PC-3 (cell line): ENCODE measurements at places on chromosomes 2 and 18.
A peak's percentile ranks its signal among the peaks of the same experiment; 100 is the strongest.

DNA sequence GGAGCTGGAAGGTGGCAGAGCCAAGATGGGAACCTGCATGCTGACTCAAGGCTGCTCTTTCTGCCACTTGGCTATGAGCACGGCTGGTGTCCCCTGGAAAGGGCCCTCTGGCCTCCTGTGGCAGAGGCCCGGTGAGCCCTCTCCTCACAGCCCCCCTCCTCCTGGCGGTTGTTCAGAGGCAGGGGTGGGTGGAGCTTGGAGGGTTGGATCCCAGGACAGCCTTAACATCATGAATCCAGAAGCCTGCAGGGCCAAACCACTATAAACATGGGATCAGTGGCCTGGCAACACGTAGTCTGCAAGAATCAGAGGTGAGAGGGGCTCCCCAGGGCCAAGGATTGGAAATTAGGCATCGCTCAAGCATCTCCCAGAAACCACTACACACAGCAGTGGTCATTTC, 48.5 kb upstream of the LOXHD1 start:
- no peak for DNase-seq

DNA sequence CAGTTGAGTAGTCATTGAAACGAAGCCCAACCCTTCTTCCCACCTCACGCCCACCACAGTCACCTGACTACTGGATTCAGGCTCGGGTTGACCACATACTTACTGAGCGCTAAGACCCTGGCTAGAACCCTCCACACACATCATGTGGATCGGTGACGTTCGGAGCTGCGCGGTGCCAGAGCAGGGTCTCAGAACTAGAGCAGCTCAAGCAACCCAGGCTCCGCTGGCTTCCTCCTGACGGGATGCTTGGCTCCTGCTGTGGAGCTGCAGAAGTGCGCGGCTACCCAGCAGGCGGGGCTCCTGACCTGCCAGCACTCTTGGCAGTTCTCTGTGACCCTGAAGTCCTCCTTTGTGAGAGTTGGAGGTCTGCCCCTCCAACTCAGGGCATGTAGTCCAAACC, 90.6 kb upstream of the MBOAT2 start:
- no peak for DNase-seq

DNA sequence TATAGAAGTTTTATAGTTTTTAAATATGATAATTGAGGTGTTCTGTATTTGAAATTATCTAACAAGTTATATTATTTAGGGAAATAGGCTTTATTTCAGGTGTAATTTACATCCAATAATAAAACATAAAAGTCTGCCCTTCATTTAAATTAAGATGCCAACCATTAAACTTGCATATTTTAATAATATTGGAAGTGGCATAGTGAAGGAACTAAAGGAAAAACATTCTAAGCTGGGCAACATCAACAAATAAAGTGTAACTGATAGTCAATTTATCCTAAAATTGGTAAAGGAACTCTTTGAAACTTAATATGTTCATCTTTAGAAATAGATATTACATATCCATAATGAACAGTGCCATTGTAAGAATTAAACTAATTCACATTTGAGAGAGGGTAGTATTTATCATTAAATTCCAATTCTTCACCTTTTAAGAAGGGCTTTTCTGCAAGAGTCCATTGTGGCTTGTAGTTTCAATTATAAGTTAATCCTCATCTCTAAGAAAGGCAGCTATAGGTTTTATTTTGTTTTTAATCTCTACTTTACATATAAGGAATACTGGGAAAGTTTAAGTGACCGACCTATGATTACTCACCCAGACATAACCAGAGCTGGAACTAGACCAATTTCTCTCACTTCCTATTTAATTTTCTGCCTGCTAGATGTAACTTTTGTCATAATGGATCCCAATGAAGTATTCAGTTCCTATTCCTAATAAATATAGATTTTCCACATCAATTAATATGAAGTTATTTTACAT, 401.6 kb downstream of the XIRP2 start:
- peak; percentile 57 for DNase-seq

DNA sequence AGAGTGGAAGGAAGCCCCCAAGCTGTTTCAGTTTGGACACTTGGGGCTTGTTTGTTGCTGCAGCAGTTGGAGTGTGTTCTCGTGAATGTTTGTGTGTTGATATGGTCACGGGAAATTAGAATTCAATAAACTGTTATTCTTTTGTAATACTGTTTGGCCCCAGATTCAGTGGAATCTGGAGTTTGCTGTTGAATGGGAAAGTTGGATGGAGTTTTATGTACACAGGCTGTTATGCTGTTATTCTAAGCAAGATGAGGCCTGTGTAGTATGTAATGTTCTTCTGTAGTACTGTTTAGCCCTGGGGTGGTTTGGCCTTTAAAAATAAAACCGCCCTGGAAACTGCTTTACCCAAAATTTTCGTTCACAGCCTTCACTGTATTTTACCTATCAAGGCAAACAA, 810.4 kb upstream of the HS6ST1 start:
- DNase-seq, result no peak

DNA sequence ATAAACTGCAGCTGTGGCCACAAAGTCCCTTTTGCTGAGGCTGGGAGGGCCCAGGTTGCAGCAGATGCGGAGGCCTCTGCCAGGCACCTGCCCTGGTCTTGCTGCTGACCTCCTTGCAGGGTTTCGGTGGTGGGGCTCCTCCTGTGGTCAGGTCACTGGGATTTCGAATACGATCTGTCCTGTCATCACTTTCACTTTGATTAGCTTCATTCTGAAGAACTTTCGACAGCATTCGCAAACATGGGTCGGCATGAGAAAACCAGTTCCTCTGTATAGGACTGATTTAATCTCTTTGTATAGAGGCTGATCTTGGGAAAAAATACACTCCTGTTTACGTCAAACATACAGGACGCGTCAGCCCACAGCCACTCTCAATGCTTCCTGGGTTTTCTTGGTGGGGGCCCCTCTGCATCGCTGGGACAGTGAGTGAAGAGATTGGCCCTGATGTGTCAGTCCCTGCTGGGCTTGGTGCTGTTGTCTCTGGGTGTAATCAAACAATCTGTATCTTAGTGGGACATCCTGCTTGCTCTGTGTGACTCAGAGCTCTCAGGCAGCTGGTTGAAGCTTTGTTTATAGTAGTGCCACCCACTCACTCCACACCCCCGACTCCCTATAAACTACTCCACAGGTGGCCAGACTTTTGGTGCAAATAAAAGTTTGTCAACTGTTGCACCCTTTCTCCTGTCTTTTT, 209.4 kb upstream of the CXCR4 start:
- DNase-seq, result peak; percentile 62

- DNase-seq, result no peak
Measured at GRCh38 chr2:67057901-67058703, 339.0 kb upstream of the ETAA1 start.

DNA sequence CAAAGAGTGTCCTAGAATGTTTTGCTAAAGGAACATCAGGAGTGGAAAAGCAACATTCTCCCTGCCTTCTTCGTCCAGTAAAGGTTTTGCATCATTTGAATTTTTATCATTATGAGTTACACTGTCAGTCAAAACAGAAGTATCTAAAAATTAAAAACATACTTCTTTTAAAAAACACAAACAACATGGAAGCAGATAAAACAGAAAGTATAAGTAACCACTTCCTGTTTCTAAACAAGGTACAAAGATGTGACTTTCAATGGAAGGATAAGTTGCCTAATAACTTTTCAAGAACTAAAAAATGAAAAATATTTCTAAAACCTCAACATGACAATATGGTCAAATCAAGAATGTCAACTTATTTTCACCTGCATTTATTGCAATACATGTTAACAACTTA, 158.2 kb downstream of the STK39 start:
- DNase-seq, result no peak

DNA sequence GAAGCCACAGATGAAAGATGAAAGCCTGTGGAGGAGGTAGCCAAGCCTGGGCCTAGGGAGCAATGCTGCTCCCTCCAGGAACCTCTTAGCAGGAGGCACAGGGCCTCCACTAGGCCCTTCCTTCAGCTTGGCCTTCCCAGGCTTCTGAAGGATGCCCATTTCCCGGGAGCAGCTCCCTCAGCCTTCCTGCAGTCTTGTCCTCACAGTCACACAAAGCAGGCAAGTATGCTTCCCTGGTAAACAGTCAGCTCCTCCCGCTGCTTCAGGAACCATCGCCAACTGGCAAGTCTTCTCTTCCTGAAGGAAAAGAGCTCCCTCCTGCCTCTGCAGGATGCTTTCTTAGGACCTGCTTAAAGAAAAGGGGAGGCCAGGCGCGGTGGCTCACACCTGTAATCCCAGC, 53.2 kb downstream of the SMAD7 start:
- DNase-seq, result no peak

DNA sequence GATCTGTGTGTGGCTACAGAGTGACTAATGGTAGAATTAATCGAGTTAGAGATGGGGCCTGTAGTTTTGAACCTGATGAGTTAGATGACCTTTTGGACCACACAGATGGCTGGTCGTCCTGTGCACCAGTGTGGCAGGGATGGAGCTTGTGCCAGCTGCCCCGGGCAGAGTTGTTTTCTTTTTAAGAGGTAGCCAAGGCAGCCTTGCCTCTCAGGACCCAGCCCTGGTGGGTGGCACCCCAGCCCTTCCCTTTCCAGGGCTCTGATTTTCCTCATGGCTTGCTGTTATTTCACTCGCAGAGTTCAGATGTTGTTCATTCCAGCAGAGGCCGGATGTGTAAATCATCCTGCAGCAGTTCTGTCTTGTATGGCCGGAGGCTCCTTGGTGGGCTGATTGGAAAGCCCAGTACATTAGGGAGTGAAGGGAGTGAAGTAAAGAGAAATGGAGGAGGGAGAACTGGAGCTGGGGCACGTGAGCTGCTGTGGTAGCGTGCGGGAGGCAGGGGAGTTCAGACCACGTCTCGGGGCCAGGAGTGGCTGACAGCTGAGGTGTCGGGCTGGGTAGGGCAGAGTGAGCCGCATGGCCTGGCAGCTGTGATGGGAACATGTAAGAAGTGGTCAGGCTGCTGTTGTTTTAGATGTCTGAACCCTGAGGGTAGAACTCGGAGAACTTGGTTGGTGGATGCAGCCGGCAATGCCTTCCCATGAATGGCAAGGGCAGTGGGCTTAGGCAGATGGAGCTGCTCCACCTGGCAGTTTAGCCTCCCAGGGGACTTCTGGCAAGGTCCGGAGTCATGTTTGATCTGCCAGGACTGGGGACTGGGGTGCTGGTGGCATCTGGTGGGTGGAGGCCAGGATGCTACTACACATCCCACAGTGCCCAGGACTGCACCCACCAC, 28.8 kb downstream of the ASAP2 start:
- no peak for DNase-seq

DNA sequence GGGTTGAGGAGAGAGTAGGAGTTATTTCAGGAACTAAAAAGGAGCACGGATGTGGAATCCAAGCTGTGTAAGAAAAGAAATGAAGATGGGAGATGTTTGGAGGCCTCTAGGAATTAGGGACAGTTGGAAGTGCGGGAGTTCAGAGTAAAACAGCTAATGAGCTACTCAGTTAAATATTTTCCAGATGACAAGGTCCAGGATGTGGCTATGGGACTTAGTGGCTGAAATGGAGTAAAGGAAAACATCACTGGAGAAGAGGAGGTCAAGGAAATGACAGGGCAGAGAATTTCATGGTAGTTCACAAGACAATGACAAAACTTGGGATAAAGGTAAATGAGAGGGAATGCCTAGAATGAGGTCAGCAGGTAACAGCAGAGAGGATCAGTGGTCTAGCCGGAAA, 13.0 kb downstream of the GPR155 start:
- DNase-seq, result peak; percentile 4

- DNase-seq, result no peak
Measured at GRCh38 chr18:13932285-13933025, 17.1 kb upstream of the MC2R start.

- DNase-seq, result no peak
Measured at GRCh38 chr2:43333656-43334144, 107.3 kb upstream of the ZFP36L2 start.

DNA sequence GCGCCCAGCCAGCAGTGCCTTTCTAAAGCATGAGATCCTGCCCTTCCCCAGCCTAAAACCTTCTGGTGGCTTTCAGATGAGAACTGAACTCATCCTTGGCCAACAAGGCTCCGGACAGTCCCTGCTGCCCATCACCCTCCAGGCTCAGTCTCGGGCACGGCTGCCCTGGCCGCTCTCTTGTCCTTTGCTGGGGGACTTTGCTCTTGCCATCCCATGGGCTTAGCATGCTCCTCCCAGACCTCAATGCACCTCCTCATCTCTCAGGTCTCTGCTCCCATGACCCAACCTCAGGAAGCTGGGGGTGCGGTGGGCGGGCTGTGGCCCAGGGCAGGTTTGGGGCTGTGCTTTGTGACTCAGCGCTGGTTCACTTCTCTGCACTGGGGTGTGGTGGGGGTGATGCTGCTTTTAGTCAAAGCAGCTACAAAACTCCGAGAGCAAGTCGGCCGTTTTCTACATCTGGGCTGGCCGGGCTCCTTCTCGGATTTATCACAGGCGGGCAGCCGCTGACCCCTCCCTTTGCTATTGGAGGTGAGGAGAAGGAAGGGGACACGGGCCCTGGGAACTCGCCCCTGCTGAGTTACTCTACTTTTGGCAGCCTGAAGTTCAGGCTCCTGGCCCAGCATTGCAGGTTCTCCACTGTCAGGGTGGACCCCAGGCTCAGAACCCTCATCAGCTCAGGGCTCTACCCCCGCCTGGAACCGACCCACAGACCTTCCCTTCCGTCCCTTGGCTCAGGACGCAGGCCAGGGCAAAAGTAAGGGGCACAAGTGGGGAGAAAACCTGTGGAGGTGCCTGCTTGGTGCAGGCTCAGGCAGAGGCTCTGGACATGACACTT, 90.6 kb upstream of the TAF1B start:
- peak; percentile 92 for DNase-seq

- no peak for DNase-seq
Measured at GRCh38 chr2:142582317-142582716, 295.1 kb upstream of the KYNU start.

DNA sequence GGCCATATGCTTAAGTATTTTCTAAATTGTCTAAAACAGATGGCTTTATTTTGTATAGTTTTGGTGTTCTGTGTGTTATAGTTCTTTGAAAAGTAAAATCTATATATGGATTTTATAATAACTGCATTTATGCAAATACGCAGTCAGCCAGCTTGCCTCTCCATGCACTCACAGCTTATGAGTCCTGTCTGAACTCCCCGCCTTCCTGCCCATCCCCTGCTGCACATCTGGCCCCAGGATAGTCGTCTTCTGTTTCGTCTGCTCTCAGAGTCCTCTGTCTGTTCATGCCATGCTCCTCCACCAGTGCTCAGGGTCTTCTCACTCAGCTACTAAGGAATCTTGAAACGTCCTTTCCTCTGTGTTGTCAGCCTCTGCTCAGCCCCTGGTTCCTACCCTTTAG, 28.2 kb upstream of the ANKRD62 start:
- no peak for DNase-seq
